ENCODE measurements at places on chromosomes 16 and 17.

GRCh38 chr16:31043352-31043751 lies 10.0 kb downstream of the STX4 start:
- DNase-seq, result no peak

GRCh38 chr17:45046537-45047125 lies 4.8 kb downstream of the DCAKD start:
- DNase-seq, result peak; percentile 50

- DNase-seq, result no peak
Observed at GRCh38 chr17:18322522-18322921, 7.4 kb downstream of the SMCR8 start.

- peak; percentile 70 for DNase-seq
Observed at GRCh38 chr17:8997994-8998628, 23.2 kb upstream of the NTN1 start.

- DNase-seq, result no peak
Observed at GRCh38 chr16:25143928-25144327, 32.4 kb downstream of the LCMT1 start.

Data from AG08396 (cell line).